Germinal center (tissue), 1 donor: ENCODE measurements at places on chromosomes 7 and 10.

- no peak for DNase-seq
Observed at GRCh38 chr7:67659091-67659490, 662.5 kb downstream of the TYW1 start.

- DNase-seq, result no peak
Observed at GRCh38 chr7:124351950-124352349, 319.1 kb upstream of the TMEM229A start.

DNA sequence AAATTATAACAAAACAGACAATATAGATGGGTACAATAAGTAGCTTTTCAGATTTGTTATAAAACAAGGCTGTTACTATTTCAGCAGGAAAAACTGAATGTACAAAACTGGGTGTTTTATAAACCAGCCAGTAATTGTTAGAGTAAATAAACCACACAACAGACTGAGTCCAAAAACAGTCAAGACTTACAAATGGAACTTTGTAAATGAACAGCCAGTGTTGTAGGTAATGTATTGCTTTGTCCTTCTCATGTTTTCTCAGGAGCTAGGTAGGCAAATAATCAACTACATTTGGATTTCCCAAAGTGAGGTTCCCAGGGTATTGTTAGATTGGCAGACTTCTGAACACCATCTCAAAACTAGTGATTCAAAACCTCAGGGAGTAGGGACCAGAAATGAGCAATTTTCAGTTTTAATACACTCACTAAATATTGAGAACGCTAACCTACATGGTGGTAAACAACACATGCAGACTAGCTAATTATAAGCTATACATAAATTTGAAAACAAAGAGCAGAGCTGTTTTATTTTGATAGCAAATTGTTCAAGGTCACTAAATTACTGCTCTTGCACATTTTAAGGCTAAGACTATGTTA lies 36.2 kb downstream of the HERPUD2 start:
- DNase-seq, result no peak

GRCh38 chr10:47397256-47397655 lies 13.2 kb upstream of the ZNF488 start:
- DNase-seq, result no peak

GRCh38 chr7:64098-64915 lies 128.1 kb upstream of the FAM20C start:
- DNase-seq, result no peak

DNA sequence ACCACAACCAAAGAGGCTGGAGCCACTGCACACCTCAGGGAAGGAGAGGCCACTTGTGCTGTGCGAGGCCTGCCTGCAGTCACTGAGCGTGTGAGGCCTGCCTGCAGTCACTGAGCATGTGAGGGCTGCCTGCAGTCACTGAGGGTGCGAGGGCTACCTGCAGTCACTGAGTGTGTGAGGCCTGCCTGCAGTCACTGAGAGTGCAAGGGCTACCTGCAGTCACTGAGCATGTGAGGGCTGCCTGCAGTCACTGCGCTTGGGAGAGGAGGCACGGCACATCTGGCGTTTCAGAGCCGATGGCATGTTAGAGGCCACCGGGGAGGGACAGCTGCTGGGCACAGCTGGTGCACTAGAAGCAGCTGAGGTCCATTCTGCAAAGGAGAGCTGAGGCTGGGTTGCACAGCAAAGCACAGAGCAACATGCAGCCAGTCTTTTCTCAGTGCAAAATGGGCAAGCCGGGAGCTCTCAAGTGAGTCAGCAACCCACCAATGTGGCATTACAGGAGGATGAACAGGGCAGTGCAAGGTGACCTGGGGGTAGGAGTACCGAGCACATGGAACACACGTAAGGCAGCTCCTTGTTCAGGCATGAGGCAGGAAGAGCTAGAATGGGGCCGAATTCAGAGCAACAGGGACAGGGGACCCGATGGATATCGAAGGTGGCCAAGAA lies 540.1 kb downstream of the PTPRN2 start:
- no peak for DNase-seq

- no peak for DNase-seq
Observed at GRCh38 chr10:17443707-17444387, 10.5 kb downstream of the ST8SIA6 start.

DNA sequence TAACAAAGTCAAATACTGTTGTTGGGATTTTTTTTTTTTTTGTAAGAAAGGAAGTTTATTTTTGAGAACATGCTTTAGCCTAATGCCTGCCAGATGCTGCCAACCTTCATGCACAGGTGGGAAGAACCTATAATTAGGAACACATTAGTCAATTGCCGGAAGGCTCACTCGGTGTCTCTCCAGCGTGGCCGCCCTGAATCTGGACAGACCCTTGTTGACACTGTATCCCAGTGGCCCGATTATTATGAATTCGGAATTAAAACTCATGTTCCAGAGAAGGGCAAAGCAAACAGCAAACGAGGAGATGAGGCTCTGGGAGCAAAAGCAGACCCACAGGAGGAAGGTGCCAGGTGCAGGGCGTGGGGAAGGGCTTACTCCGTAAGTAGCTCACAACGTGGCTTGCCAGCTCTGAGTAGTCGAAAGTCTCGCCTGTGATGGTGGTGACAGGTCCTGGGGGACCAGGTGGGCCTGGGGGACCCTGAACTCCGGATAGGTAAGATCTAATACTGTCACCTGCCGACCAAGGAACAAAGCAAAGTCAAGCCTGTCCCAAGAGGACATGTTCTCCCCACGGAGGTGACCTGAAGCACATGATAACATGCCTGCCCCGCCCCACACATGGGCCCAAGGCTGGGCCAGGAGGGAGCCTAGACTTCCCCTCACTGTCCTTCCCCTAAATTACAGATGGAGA lies 48.3 kb downstream of the COL17A1 start:
- no peak for DNase-seq

- no peak for DNase-seq
Observed at GRCh38 chr7:6268907-6269306, 3.5 kb downstream of the CYTH3 start.

DNA sequence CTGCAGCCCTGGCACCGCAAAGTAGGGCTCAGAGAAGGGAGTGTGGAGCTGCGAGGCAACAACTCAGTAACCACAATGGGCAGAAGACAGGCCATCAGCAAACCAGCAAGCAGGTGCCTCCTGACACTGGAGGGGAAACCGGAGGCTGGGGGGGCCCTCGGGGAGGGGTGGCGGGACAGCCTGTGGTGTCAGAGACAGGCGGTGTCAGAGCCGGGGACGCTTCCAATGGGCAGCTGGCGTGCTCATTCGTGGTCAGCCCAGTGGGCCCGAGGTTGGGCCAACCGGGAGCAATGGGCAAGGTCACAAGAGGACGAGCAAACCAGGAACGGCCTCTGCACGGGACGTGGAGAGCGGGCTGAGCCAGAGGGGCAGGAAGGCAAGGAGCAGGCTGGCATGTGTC lies 158.1 kb downstream of the MAD1L1 start:
- DNase-seq, result no peak

DNA sequence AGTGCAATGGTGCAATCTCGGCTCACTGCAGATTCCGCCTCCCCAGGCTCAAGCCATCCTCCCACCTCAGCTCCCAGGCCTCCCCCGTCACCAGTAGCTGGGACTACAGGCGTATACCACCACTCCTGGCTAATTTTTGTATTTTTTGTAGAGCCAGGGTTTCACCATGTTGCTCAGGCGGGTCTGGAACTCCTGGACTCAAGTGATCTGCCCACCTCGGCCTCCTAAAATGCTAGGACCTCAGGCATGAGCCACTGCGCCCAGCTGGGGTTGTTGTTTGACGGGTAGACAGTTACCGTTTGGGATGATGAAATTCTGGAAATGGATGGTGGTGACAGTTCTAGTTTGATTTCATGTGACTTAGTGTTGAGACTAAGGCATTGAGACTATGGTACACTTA lies 15.3 kb downstream of the CALML3 start:
- DNase-seq, result no peak

DNA sequence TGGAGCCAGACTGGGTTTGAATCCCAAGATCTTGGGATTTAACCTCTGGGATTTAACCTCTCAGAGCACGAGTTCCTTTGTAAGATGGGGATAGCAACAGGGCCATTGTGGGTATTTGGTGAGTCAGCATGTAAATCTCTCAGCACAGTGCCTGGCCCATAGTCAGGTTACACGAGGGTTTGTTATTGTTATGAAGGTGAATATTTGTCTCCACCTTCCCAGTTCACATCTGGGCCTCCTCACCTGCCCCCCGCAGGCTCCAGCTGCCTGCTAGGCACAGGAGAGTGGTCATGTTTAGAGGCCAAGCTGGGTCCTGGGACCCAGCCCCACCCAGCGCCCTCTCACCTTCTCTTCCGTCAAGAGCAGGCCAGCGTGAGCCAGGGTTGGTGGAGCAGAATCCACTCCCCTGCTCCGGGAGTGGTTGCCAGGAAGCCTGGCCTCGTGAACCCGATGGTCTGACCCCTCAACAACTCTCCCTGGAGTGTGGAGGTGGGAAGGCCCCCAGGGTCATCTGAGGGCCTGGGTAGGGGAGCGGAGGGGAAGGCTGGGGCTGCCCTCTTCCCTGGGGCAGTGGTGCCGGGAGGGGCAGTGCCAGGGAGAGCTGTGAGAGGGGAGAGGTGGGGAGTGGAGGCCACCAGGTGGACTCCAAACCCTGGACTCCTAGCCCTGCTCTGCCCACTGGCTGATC lies 26.0 kb downstream of the FAM241B start:
- no peak for DNase-seq

- DNase-seq, result no peak
Observed at GRCh38 chr7:81383846-81384245, 386.0 kb downstream of the HGF start.
